Gastroesophageal sphincter (tissue), 4 donors: ENCODE measurements at places on chromosomes 3 and 15.

- no peak for ATAC-seq
Observed at GRCh38 chr3:75687323-75687722, 23.2 kb downstream of the FRG2C start.

DNA sequence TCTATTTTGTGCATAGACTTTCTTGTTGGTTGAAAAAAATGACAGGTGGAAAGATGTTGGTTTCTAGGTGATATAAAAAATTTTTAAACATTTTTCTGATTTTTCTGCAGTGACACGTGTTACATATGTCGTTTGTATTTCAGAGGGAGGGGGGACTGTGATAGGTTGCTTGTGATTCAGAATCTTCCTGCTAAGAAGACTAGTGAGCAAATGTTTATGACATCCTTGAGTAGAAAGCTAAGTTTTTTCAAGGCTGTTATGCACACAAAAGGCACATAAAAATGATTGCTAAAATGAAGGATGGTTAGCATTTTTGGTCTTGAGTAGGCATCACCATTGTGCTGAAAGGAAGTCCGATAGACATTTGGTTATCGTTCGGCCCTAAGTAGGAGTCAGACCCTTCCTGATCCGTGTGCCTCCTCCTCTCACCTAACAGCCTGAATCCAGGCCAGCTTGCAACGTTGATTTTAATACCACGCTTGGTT, 1.5 kb downstream of the ZNF639 start:
- no peak for ATAC-seq

DNA sequence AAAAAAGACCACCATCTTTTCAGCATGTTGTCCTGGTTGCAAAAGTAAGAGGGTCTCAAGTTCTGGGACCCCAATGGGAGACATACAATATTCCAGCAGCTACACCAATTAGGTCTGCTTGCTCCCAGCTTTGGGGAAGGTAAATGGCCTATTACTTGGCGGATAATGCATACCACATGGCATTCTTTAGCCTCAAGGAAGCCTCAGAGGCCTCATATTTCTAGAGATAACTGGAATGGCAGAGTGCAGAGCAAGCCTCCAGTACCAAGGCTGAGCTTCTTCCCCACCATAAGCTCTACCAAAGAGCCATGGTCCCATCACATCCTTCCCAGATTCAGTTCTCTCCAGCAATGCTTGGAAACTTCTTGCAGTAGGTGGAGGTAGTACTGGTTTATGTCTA, 493.8 kb downstream of the SHQ1 start:
- ATAC-seq: no peak

- ATAC-seq: no peak
Observed at GRCh38 chr3:86562090-86562489, 428.9 kb downstream of the VGLL3 start.

GRCh38 chr3:24378313-24378712, 116.3 kb downstream of the THRB start:
- no peak for ATAC-seq

GRCh38 chr3:100183608-100184125, 69.4 kb upstream of the FILIP1L start:
- ATAC-seq: no peak

- no peak for ATAC-seq
Observed at GRCh38 chr3:188154809-188155574, 1.0 kb downstream of the LPP start.

DNA sequence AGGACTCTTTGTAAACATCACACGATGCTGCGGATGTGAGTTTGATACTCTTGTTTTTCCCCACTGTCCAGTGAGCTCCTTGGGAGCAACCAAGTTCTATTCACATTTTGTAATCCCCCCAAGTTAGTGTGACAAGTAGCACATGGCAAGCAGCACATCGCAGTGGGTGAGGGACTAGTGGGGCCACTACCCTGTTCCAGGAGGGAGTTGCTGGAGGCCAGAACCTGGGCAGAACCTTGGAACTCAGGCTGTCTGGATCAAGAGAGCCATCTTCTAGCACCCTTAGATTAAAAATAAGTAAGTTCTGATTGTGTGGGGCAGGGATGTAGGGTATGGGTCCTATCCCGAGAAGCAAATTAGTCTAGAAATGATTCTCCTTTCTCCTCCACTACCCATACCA, 91.7 kb downstream of the CHRNA7 start:
- no peak for ATAC-seq

DNA sequence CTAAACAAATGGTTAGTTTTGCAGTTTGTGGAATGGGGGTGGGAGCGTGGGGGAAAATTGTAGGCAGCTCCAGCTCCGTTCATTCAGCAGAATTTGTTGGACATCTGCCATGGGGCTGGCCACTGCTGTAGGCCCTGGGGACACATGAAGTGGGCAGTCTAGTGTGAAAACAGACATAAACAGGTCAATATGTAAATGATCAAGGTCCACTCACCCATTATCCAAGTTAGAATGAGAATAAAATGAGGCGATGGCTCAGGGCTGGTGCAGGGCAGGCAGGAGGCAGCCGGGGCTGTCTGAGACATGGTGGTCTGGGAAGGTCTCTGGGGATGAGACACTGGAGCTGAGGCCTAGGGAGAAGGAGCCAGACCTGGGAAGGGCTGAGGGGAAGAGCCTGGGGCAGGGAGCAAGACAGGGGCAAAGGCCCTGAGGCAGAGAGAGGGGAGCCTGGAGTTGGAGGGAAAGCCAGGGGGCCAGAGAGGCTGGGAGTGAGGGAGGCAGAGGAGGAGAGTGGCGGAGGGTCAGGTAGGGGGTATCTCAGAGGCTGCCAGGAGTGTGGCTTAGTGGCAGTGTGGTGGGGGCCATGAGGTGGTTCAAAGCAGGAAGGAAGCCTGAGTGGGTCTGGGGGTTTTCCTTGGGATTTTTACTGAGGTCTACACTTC, 6.2 kb upstream of the SLC6A6 start:
- no peak for ATAC-seq

- no peak for ATAC-seq
Observed at GRCh38 chr15:93759629-93760028, 471.7 kb upstream of the MCTP2 start.
